ENCODE measurements at places on chromosomes 7 and 10. TPM values are rescaled to one million over a fixed set of nuclear protein-coding genes. Genes with fewer than 3 reads are reported as not detected.

AKR1C2 gene
- total RNA-seq: 47.9 TPM

PRPS1L1 gene
- total RNA-seq: not detected

KAZALD1 gene
- total RNA-seq: 8.4 TPM

C10orf143 gene
- 2.5 TPM for total RNA-seq

TUBB8 gene
- not detected for total RNA-seq

PEX1 gene
- 18.4 TPM for total RNA-seq

FGF8 gene
- total RNA-seq: not detected

ZNF398 gene
- 25.5 TPM for total RNA-seq

AGAP3 gene
- total RNA-seq: 62.0 TPM

ADIRF gene
- 1,392 TPM for total RNA-seq

GRCh38 chr10:80199828-80200227, 5.5 kb downstream of the ANXA11 start:
- no peaks in the 10 kb centered on the region for H3K27me3 ChIP-seq
- peak; percentile 66 for DNase-seq
- H3K27ac ChIP-seq: peak overlapping the region; percentile 92

GRCh38 chr10:97291357-97292096, 910 bp downstream of the ARHGAP19 start:
- H3K27me3 ChIP-seq: no peaks in the 10 kb centered on the region
- H3K36me3 ChIP-seq: peaks cover 16% of the 10 kb centered on the region
- peaks cover 7% of the 10 kb centered on the region for H3K4me1 ChIP-seq
- DNase-seq: no peak

GRCh38 chr7:149414745-149415390, 46.0 kb downstream of the ZNF777 start:
- no peaks in the 10 kb centered on the region for H3K36me3 ChIP-seq
- no peaks in the 10 kb centered on the region for H3K27me3 ChIP-seq
- no peak overlapping the region for H3K4me3 ChIP-seq

DNA sequence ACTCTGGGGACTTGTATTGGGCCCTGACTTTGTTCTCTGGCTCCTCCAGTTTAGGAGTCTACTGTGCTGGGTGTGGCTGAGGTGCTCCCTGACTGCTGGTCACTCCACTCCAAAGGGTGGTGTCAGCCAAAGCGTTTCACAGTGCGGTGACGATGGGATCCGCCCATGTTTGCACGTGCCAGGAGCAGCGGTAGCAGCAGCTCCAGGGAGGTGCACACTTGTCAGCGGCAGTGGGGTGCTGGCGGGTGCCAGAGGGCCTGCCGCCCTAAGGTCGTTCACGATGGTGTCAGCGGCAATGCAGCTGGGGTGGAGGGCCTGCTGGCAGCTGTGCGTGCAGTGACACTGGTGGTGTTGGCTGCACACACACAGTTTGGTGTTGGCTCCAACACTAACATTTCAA, 268.5 kb upstream of the AKR1E2 start:
- no peaks in the 10 kb centered on the region for H3K4me1 ChIP-seq
- no peaks in the 10 kb centered on the region for H3K36me3 ChIP-seq
- no peak overlapping the region for H3K4me3 ChIP-seq
- no peak overlapping the region for H3K27ac ChIP-seq
- no peaks in the 10 kb centered on the region for H3K27me3 ChIP-seq

- no peaks in the 10 kb centered on the region for H3K27me3 ChIP-seq
- H3K27ac ChIP-seq: no peak overlapping the region
- no peak for DNase-seq
- peaks cover 28% of the 10 kb centered on the region for H3K4me1 ChIP-seq
- H3K36me3 ChIP-seq: no peaks in the 10 kb centered on the region
Observed at GRCh38 chr10:28291881-28292297, 11.0 kb downstream of the MPP7 start.

- H3K36me3 ChIP-seq: no peaks in the 10 kb centered on the region
- H3K27me3 ChIP-seq: no peaks in the 10 kb centered on the region
- H3K4me3 ChIP-seq: no peak overlapping the region
- DNase-seq: no peak
Observed at GRCh38 chr7:29926741-29927140, 62.9 kb downstream of the SCRN1 start.

DNA sequence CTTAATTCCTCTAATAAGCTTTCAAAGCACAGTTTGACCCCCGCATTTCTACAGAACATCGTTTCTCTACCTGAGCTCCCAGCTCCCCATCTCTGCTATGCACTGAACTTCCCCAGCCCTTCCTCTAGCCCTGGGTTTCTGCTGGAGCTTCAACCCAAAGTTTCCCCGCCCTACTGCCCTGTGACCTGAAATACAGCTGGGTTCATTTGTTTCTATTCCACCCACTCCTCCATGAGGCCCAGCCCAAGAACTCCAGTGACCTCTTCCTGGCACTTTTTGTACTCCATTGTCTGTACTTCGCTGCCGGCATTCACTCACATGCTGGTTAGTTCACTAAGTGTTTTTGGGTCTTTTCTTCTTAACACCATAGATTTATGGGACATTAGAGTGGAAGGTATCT, 35.8 kb downstream of the ADRB1 start:
- no peak overlapping the region for H3K4me3 ChIP-seq
- H3K36me3 ChIP-seq: no peaks in the 10 kb centered on the region
- H3K4me1 ChIP-seq: no peaks in the 10 kb centered on the region
- no peak overlapping the region for H3K27ac ChIP-seq
- H3K27me3 ChIP-seq: no peaks in the 10 kb centered on the region

DNA sequence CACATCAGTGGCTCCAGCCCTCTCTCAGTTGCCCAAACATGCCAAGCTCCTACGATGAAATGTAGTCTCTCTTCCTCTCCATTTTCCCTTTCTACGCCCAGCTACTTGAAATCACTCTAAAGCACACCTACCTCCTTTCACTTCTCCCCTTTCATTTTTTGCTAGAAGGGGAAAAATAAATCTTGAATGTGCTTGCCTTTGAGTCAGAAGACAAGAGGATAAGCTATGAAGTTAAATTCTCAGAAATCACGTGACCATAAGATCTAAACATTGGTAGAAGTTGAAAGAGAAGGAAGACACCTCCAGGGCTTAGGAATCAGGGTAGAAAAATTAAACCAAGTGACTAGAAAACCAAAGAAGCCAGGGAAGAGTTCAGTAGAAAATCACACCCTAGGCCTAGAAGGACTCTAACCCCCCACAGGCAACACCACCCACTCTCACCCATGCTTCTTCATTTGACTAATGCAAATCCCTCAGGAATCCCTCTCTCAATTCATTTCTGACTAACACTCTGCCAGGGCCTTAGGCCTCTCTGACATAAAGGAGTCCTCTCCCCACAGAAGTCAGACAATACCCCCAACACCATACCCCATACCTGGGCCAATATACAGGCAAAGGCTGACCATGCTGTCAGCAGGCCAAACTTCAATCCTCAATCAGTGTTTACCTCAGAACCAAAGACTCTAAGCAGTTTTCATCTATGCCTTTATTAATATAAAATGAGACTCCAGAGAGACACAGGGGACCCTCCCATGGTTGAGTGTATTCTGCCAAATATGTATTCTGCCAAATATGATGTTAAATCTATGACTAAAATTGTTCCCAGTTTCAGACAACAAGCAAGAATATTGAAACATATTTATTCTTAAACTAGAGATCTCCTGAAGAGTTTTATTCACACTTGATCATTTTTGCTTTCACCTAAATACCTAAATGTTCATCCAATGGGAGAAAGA, 84.8 kb downstream of the ELMO1 start:
- no peak for DNase-seq
- H3K4me1 ChIP-seq: no peaks in the 10 kb centered on the region
- no peak overlapping the region for H3K4me3 ChIP-seq
- H3K27ac ChIP-seq: no peak overlapping the region
- no peaks in the 10 kb centered on the region for H3K36me3 ChIP-seq

- H3K36me3 ChIP-seq: peaks cover 7% of the 10 kb centered on the region
- H3K27me3 ChIP-seq: no peaks in the 10 kb centered on the region
- no peak overlapping the region for H3K27ac ChIP-seq
- no peaks in the 10 kb centered on the region for H3K4me1 ChIP-seq
- no peak for DNase-seq
Observed at GRCh38 chr7:139600306-139600705, 76.8 kb downstream of the CLEC2L start.

- peaks cover 19% of the 10 kb centered on the region for H3K36me3 ChIP-seq
- H3K4me1 ChIP-seq: peaks cover 28% of the 10 kb centered on the region
- H3K27ac ChIP-seq: no peak overlapping the region
- H3K4me3 ChIP-seq: no peak overlapping the region
Observed at GRCh38 chr10:70135684-70136083, 3.1 kb upstream of the AIFM2 start.

GRCh38 chr7:93165447-93165846, 17.3 kb upstream of the SAMD9L start:
- no peak for DNase-seq
- H3K27ac ChIP-seq: no peak overlapping the region
- H3K27me3 ChIP-seq: no peaks in the 10 kb centered on the region

- DNase-seq: no peak
- no peaks in the 10 kb centered on the region for H3K4me1 ChIP-seq
- H3K36me3 ChIP-seq: peaks cover 8% of the 10 kb centered on the region
- H3K27ac ChIP-seq: no peak overlapping the region
- no peaks in the 10 kb centered on the region for H3K27me3 ChIP-seq
- no peak overlapping the region for H3K4me3 ChIP-seq
Observed at GRCh38 chr10:18681971-18682411, 22.8 kb downstream of the ARL5B start.

GRCh38 chr10:17062493-17062892, 67.1 kb downstream of the CUBN start:
- no peak for DNase-seq
- H3K4me1 ChIP-seq: no peaks in the 10 kb centered on the region
- H3K27me3 ChIP-seq: no peaks in the 10 kb centered on the region
- no peaks in the 10 kb centered on the region for H3K36me3 ChIP-seq
- peak overlapping the region; percentile 68 for H3K27ac ChIP-seq

DNA sequence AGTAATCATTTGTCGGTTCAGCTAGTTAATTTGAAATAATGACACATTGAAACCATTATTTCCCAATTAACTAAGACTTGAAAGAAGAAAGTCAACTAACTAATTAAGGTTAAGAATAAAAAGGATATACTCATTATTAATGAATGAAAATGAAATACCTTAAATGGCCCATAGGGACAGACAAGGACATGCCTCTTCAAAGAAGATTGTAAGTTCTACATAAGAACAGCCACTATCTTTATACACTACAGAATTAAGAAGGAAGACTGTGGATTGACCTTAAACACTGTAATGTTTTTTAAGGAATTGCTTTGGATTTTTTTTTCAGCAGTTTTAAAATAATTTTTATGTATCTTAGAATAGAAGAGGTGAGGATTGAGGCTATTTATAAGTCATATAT, 60.7 kb downstream of the CSTF2T start:
- H3K27ac ChIP-seq: no peak overlapping the region
- H3K4me1 ChIP-seq: no peaks in the 10 kb centered on the region
- no peaks in the 10 kb centered on the region for H3K36me3 ChIP-seq
- no peak for DNase-seq
